CD4-positive, alpha-beta memory T cell (primary cell): ENCODE measurements at places on chromosomes 2 and 18. TPM values are rescaled to one million over a fixed set of nuclear protein-coding genes. Genes with fewer than 3 reads are reported as not detected.

DNA sequence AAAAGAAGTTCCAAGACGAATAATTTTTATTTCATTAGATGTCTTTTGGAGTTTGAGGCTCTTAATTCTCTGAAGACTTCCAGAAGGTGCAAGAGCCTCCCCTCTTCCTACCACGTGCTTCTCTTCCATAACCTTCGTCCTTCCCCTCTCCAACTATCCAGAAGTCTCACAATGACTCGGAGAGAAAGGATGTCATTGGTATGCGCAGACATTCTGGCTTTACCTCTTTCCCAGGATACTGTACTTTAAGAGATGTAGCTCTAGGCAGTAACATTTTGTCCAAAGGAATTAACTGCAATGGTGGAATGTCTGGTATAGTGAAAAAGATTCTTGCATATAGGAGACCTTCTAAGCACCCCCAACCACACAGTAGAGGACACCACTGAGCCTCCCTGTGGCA lies 249.0 kb upstream of the OSR1 start:
- no peaks in the 10 kb centered on the region for H3K4me1 ChIP-seq
- no peak overlapping the region for H3K27ac ChIP-seq
- no peaks in the 10 kb centered on the region for H3K27me3 ChIP-seq
- DNase-seq: no peak
- H3K36me3 ChIP-seq: no peaks in the 10 kb centered on the region
- no peak overlapping the region for H3K4me3 ChIP-seq

Gene UGT1A3
- not detected for total RNA-seq

Gene SERPINB8
- total RNA-seq: 16.3 TPM

DNA sequence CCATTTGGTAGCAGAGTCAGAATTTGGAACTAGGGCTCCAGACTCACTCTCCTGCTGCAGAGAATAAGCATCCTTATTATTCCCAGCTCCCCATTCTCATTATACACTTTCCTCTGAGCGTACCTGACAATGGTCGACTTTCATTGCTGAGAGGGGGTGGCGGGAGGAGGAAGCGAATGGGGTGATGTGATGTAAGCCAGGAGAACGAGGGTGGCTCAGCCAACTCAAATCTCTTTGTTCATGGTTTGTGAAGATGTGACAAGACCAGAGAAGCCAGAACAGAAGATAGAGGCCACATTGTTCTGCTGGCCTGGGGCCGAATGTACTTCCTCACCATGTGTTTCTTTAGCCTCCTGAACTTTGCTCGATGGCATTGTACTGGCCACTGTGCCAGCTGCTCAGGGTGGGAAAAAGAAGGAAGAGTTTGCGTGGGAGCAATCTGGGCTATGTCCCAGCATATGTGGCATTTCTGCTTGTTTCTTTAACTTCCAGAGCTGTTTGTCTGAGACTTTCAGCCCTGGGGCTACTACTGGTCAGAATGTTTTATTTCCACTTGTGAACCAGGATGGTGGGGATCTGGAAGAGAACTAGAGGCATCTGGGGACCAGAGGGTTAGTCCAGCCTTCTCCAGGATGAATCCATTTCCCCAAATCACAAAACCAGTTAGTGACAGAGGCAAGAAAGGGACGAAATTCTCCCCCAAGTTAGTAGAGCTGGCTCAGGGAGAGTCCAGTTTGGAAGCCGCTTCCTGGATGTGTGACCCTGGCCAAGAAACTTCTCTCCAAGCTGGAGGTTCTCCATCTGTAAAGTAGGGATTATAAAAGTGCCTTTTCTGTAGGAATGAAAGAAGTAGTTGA lies 62.6 kb downstream of the MOGAT1 start:
- no peaks in the 10 kb centered on the region for H3K4me1 ChIP-seq
- DNase-seq: no peak
- no peak overlapping the region for H3K27ac ChIP-seq
- H3K4me3 ChIP-seq: no peak overlapping the region
- H3K27me3 ChIP-seq: no peaks in the 10 kb centered on the region

GRCh38 chr18:4143585-4143984 lies 311.5 kb downstream of the DLGAP1 start:
- no peak overlapping the region for H3K4me3 ChIP-seq
- no peaks in the 10 kb centered on the region for H3K27me3 ChIP-seq
- no peak overlapping the region for H3K27ac ChIP-seq
- no peaks in the 10 kb centered on the region for H3K4me1 ChIP-seq

Gene C18orf54
- 3.8 TPM for total RNA-seq

- H3K4me3 ChIP-seq: no peak within 1 kb of the TSS
- H3K4me1 ChIP-seq: no peaks in the 10 kb centered on the region
- no peak for DNase-seq
- H3K36me3 ChIP-seq: no peaks in the 10 kb centered on the region
- H3K27ac ChIP-seq: no peak within 1 kb of the TSS
Observed at GRCh38 chr18:72544092-72544886, at the start of gene CBLN2. Gene CBLN2, minus strand, starts transcription at chr18:72544342. Its CDS starts 2,182 bp downstream, at chr18:72542160.

DNA sequence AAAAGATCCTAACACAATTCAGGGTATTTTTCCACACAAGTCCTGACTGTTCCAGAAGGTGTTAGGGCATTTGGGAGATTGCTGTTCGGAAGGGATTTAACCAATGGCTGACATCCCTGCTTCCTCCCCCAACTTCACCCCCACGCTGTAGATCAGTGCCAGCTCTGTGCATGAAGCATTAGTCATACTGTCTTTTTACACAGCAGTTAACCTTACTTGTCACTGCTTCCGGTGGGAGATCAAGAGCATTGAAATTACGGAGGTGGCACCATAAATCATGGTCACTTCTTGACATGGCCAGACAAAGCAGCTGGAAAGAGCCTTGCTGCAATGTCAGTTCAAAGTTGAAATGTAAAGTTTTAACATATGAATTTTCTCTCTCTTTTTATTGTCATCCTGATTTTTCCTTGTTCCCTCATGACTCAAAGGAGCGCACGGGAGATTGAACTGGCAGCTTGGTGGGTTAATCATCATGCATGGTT lies 70.2 kb downstream of the HRH4 start:
- H3K4me3 ChIP-seq: no peak overlapping the region
- no peaks in the 10 kb centered on the region for H3K36me3 ChIP-seq
- no peaks in the 10 kb centered on the region for H3K27me3 ChIP-seq
- no peak overlapping the region for H3K27ac ChIP-seq
- DNase-seq: no peak
- H3K4me1 ChIP-seq: no peaks in the 10 kb centered on the region

GRCh38 chr18:13454363-13455150 lies 236.0 kb downstream of the LDLRAD4 start:
- H3K27me3 ChIP-seq: no peaks in the 10 kb centered on the region
- H3K4me3 ChIP-seq: no peak overlapping the region
- H3K36me3 ChIP-seq: no peaks in the 10 kb centered on the region
- no peak for DNase-seq
- H3K27ac ChIP-seq: no peak overlapping the region

GRCh38 chr2:155363349-155363888 lies 664.9 kb downstream of the KCNJ3 start:
- H3K36me3 ChIP-seq: no peaks in the 10 kb centered on the region
- no peak overlapping the region for H3K27ac ChIP-seq
- no peaks in the 10 kb centered on the region for H3K27me3 ChIP-seq

- no peak overlapping the region for H3K4me3 ChIP-seq
- H3K27ac ChIP-seq: no peak overlapping the region
- no peaks in the 10 kb centered on the region for H3K36me3 ChIP-seq
- H3K4me1 ChIP-seq: no peaks in the 10 kb centered on the region
- H3K27me3 ChIP-seq: no peaks in the 10 kb centered on the region
Observed at GRCh38 chr18:51582551-51582950, 385.1 kb upstream of the MEX3C start.

DNA sequence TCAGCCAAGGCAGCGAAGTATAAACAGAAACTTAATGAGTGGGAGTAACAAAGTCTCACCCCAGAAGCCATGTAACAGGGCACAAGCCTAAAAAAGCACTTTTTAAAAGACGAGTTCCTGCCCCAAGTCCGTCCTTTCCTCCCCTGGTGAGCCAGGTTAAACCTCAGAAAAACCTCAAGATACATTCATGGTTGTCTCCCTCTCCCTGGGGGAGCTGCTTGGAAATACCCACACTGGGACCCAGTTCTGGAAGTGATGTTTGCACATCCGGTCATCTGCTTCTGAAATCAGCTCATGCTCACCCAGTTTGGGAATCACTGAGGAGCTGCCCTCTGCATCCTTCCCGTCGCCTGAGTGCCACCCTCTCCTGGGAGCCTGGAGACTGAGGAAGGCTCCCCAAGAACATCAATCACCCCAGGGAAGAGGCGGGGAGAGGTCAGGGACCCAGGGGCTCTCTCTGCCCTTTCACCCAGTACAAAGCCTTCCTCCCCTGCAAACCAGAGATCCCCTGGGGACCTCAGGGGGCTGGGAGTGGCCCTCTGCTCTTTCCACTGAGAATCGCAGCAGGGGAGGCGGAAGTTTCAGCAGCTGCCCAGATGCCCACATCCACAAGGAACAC lies 150.6 kb upstream of the AGAP1 start:
- H3K4me1 ChIP-seq: no peaks in the 10 kb centered on the region
- no peaks in the 10 kb centered on the region for H3K27me3 ChIP-seq
- H3K4me3 ChIP-seq: no peak overlapping the region
- DNase-seq: no peak

Gene ANKRD29
- not detected for total RNA-seq

DNA sequence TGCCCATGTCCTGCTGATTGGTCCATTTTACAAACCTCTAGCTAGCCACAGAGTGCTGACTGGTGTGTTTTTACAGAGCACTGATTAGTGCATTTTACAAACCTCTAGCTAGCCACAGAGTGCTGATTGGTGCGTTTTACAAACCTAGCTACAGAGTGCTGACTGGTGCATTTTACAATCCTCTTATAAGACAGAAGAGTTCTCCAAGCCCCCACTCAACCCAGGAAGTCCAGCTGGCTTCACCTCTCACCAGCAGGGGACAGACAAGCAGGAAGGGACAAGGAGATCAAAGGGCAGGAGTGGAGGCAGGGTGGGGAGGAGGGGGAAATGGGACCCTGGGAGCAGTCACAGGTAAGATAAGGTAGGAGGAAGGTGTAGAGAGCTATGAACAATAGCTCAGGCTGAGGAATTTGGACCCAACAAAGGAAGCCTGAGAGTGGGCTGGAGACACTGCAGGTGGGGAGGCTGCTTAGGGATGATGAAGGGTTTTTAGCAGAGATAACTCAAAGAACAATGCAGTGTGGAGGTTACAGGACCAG lies 37.1 kb downstream of the SH2D6 start:
- no peaks in the 10 kb centered on the region for H3K36me3 ChIP-seq
- H3K27ac ChIP-seq: no peak overlapping the region
- no peaks in the 10 kb centered on the region for H3K4me1 ChIP-seq
- no peak for DNase-seq
- H3K4me3 ChIP-seq: no peak overlapping the region

DNA sequence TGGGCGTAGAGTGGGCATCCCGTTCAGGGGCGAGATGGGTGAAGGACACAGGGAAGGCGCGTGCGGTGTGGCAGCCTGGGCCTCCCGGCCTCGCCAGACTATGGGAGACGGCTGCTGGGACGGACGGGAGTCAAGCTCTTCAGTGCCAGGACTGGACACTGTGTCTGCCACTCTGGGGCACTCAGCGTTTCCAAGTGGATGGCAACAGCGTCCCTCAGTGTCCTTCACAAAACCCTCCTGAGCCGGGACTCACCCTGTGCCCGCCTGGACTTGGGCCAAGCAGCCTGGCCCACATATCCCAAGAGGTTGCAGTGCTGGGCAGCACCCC lies 16.3 kb upstream of the BOK start:
- H3K4me3 ChIP-seq: no peak overlapping the region
- H3K27ac ChIP-seq: no peak overlapping the region
- no peaks in the 10 kb centered on the region for H3K27me3 ChIP-seq
- DNase-seq: no peak
- no peaks in the 10 kb centered on the region for H3K4me1 ChIP-seq

Gene C2orf72
- not detected for total RNA-seq

- H3K4me3 ChIP-seq: no peak overlapping the region
- H3K36me3 ChIP-seq: no peaks in the 10 kb centered on the region
- peaks cover 5% of the 10 kb centered on the region for H3K4me1 ChIP-seq
- no peak overlapping the region for H3K27ac ChIP-seq
- DNase-seq: no peak
Observed at GRCh38 chr2:109138449-109138848, 9.4 kb downstream of the SH3RF3 start.

Gene AFF3
- 3.2 TPM for total RNA-seq

Gene GORASP2
- total RNA-seq: 83.2 TPM

DNA sequence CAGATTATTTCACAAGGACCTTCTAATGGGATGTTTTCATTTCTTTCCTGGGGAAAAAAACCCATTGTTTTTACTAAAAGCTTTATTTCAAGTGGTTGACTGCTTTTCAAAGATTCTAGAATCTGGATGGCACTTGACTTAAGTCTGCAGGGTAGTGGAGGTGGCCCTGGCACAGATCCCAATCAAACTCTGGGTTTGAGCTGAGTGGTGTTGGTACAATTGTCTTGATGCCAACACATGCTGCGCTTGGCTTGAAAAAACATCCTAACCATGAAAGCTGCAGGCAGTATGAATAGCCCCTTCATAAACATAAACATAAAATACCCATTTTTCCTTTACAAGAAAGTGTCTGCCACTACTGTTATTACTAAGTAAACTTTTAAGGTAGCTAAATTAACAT lies 3.6 kb downstream of the PAPOLG start:
- H3K27ac ChIP-seq: no peak overlapping the region
- no peak overlapping the region for H3K4me3 ChIP-seq
- H3K4me1 ChIP-seq: peaks cover 36% of the 10 kb centered on the region

GRCh38 chr2:102915128-102915527 lies 153.3 kb downstream of the TMEM182 start:
- no peaks in the 10 kb centered on the region for H3K27me3 ChIP-seq
- DNase-seq: no peak
- H3K4me3 ChIP-seq: no peak overlapping the region

DNA sequence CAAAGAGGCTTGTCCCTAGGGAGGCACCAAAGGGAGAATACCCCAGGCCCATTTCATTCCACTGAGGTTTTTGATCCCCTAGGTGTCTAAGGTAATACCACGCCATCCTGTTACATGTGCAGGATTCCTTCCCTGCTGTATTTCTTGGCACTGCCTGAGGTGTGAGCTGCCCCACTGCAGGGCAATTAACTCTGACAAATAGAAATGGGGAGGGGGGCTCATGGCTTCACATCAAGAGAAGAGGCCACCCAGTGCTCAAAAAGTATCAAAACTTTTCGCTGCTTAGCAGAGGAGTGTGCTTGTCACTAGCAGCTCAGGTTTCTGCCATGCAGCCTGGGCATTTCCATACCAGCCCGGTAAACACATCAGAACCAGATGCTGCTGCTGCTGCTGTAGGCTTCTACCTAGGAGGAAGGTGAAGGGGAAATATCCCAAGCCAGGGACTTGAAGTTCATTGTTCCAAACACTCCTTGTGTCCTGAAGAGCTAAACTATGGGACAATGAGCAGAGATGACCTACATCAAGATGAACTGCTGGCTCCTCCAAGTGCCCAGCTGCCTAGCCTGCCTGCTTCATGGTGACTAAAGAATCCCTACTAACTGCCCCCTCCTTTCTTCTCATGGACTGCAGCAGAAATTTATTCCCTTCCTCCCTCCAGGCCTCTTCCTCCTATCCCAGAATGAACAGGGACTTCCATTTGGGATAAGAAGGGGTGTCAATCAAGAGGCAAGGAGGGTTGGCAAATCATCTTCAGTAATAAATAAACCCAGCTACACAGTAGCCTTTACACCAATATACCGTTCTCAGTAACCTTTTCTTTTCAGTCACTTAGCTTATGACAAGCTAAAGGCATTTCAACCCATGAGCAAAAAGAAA lies 16.4 kb downstream of the POU3F3 start:
- no peak overlapping the region for H3K4me3 ChIP-seq
- no peak for DNase-seq
- no peaks in the 10 kb centered on the region for H3K36me3 ChIP-seq
